ENCODE measurements at places on chromosomes 1 and 21. TPM values are rescaled to one million over a fixed set of nuclear protein-coding genes. Genes with fewer than 3 reads are reported as not detected.

Gene FMO4
- 4.5 TPM for total RNA-seq

Gene NR5A2
- 5.9 TPM for total RNA-seq

Gene SPAG17
- total RNA-seq = 3.3 TPM

Gene FABP3
- 36.1 TPM for total RNA-seq

Gene LEFTY1
- total RNA-seq = 0.30 TPM

Gene SELL
- 12.3 TPM for total RNA-seq

Gene CCDC181
- 0.30 TPM for total RNA-seq

Gene MMP23B
- 30.7 TPM for total RNA-seq

Gene SLC35E2B
- total RNA-seq = 31.7 TPM

Gene RGS8
- total RNA-seq = not detected

Gene SPRR1A
- 6.1 TPM for total RNA-seq

Gene TUT4
- total RNA-seq = 80.4 TPM

Gene TAS1R3
- 0.39 TPM for total RNA-seq

Gene C4BPB
- 0.30 TPM for total RNA-seq

Gene LRIF1
- total RNA-seq = 5.6 TPM

Gene ATAD3C
- total RNA-seq = 0.39 TPM

Gene CYP4A11
- total RNA-seq = not detected

Gene TNFSF4
- 1.6 TPM for total RNA-seq

Gene ERG
- total RNA-seq = 11.9 TPM

Gene IGSF21
- total RNA-seq = 0.10 TPM

Gene GSTM5
- 12.3 TPM for total RNA-seq

Gene ACTL8
- total RNA-seq = not detected

Gene TNNT2
- total RNA-seq = 9.7 TPM

Gene MCOLN2
- total RNA-seq = 1.8 TPM

Gene TMPRSS2
- 0.69 TPM for total RNA-seq

Gene KDF1
- total RNA-seq = 4.0 TPM

Gene DEPDC1
- total RNA-seq = 7.8 TPM
